CD4-positive, alpha-beta T cell treated with Interleukin-15 for 1 hour (primary cell): ENCODE measurements at places on chromosomes 13 and 19.

DNA sequence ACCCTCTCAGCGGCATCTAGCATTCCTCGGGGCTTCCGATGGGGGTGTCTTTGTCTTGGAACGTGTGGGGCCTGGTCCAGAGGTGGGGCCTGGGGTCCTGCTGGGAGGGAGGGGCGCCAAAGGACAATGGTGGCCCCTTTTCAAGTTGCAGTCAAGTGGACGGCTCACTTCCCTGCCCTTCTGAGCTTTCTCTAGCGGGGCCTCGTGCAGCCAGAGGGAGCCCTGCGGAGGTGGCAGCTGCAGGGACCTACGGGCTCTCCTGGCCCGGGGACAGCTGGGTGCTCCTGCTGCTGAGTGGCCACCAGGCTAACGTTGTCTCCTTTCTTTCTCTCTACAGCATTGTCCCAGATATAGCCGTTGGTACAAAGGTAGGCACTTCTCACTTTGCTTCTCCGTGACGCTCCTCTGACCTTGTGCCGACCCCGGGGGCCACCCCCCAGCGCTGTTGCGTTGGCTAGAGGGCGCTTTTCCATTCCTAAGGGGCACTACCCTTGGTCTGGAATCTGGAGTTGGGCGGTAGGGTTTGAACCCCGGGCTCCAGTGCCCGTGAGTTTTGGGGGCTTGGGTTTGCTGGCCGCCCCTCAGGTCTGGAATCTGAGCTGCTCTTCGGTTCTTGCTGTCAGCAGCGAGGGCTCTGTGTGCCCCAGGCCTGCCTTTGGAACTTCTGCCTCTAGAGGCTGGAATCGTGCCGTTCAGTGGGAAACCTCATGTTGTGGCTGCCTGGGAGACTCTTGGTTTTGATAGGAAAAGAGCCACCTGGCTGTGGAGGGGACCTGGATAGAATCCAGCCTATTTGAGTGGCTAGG lies 2.0 kb downstream of the PTBP1 start:
- no peak for DNase-seq

DNA sequence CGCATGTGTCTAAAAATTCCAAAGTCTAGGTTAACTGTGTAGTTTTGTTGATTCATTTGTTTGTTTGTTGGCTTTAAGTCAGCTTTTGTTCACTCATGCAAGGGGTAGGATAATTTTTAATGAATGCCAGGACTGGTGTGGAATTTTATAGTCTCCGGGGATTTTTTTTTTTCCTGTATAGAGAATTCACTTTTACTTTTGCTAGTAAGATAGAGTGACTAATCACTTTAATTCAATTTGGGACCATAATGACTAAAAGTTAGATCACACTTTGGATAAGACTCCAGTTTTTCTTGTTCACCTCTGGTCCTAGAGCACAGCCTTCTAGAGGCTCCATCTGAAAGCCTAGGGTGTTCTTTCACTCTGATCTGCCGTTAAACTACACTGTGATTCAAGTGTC lies 1690.0 kb downstream of the PCDH9 start:
- no peak for DNase-seq

DNA sequence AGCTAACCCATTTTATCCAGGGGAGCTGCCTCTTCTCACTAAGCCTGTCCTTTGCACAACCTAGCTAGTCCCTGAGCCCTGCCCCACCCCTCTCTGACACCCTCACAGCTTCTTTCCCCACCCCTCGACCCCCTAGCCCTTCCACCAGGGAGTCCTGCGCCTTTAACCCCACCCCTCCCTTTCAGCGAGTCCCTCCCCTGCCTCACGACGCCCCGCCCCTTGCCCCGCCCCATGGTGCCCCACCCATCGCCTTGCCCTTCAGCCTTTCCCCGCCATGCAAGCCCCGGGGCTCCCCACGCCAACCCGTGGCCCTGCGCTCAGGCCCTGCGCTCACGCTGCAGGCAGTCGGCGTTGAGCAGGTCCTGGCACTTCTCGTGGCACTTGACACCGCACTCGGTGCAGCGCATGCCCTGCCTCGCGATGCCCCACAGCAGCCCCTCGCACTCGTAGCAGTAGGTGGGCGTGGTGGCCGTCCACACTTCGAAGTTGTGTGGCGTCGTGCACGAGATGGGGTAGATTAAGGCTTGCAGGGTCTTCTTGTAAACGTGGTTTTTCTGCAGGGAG lies 40.0 kb downstream of the UNC13A start:
- no peak for DNase-seq

DNA sequence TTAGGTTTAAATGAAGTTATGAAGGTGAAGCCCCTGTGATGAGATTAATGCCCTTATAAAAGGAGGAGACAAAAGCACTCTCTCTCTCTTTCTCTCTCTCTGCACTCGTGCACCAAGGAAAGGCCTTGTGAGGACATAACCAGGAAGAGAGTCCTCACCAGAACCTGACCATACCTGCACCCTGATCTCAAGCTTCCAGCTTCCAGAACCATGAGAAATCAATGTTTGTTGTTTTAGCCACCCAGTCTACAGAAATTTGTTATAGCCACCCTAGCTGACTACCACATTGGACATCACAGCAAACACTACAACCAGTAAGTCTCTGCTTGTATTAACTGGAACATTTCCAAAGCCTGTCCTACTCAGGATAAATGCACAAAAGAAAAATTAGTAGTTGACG lies 34.7 kb upstream of the WDFY2 start:
- DNase-seq = no peak

DNA sequence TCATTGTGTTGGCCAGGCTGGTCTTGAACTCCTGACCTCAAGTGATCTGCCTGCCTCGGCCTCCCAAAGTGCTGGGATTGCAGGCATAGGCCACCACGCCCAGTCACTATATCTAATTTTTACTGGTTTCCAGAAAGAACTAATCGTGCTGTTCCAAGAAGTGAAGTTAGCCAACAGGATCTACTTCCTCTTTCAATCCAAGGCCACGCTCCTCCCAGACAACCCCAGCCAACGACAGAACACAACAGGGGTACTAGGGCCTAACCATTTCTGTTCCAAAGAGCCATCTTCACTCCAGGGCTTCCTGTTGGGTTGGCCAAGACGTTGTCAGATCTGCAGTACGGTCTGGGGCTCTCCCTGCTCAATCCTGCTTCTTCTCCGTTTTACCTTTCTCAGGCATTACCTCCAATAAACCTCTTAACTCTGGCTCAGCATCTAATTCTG lies 7.0 kb upstream of the LSM14A start:
- no peak for DNase-seq

GRCh38 chr13:58907347-58907746 lies 1256.4 kb downstream of the DIAPH3 start:
- no peak for DNase-seq

DNA sequence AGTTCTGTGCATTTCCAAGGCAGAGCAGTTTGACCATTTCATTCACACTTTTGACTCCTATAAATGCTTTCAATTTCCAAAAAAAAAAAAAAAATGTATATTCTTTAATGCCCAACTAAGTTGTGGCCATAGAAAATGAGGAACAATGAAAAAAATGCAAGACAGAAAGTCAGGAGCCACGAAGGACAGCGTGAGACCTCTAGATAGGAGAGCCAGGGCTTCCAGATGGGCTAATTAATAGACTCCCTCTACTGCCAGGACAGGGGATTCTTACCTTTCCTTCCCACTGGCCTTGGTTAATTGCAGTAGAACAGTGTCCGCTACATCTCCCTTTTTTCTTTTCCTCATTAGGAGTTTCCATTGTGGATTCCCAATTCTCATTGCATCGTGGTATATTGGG lies 8.6 kb downstream of the FPR3 start:
- no peak for DNase-seq

DNA sequence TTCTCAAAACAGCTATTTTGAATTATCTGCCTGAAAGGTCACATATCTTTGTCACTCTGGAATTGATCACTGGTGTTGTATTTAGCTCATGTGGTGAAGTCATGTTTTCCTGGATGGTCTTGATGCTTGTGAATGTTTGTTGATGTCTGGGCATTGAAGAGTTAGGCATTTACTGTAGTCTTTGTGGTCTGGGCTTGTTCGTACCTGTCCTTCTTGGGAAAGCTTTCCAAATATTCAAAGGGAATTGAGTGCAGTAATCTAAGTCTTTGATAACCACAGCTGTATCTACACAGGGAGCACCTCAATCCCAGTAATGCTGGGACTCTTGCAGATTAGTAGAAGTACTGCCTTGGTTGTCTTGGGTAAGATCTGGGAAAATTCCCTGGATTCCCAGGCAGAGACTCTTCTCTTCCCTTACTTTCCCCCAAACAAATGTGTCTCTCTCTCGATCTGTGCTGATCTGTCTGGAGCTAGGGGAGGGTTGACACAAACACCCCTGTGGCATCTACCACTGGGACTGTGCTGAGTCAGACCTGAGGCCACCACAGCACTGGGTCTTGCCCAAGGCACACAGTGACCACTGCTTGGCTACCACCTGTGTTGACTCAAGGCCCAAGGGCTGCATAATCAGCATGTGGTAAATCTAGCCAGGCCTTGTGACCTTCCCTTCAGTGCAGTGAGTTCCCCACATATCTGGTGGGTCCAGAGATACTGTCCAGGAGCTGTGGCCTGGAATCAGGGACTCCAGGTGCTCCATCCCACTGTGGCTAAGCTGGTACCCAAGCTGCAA lies 5.5 kb upstream of the CYP4F3 start:
- no peak for DNase-seq

GRCh38 chr13:23921451-23921888 lies 24.2 kb upstream of the C1QTNF9B start:
- no peak for DNase-seq

- no peak for DNase-seq
Measured at GRCh38 chr13:51107996-51108395, 3.1 kb downstream of the C13orf42 start.

DNA sequence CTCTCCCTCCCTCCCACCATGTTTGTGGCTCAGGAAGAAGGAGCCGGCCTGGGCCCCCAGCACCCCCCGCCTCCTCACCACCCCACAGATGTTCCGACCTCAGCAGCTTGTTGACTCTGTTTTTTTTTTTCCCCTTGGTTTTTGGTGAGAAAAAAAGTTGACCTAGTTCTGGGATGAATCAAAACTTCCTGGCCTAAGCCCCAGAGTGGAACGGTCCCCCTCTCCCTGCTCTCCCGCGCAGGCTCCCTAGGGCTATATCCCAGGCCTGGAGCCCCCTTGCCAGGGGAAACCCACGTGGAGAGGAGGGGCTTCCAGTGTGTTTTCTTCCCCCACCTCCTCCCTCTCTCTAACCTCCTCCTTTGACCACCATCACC lies 4.0 kb downstream of the COL5A3 start:
- DNase-seq = no peak

- DNase-seq = no peak
Measured at GRCh38 chr13:49419276-49419675, 24.6 kb downstream of the CAB39L start.

- no peak for DNase-seq
Measured at GRCh38 chr13:32889986-32890565, 126.1 kb upstream of the KL start.

GRCh38 chr19:28615966-28616365 lies 597.0 kb downstream of the UQCRFS1 start:
- DNase-seq = no peak

DNA sequence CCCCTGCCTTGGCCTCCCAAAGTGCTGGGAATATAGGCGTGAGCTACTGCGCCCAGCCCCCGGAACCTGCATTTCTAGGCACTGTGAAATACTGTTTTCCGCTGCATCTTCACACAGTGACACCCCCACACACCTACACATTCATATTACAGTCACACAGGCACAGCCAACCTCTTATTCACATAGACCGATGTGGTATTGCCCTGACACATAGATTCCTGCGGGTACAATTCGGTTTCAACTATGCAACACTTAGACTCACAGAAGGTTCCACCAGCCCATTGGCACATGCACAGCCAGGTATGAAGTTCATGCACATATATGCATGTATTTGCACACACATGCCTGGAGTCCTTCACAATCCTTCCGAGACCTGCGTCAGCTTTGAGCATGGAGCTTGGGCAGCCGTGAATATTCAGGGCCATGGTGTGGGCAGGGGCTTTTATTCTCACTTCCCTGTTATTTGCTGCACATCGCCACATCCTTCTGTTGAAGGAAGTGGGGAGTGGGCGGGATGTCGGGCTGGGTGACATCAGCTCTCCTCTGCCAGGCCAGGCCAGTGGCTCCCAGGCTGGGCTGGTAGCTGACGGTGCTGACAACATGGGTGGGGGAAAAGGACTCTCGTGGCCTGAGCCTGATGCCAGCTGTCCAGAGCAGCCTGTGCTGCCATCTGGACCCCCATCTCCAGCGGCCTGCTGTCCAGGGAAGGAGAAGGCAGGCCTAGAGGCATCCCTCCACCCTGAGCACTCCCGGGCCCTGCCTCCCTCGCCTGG lies 5.4 kb upstream of the CDC37 start:
- peak; percentile 77 for DNase-seq

DNA sequence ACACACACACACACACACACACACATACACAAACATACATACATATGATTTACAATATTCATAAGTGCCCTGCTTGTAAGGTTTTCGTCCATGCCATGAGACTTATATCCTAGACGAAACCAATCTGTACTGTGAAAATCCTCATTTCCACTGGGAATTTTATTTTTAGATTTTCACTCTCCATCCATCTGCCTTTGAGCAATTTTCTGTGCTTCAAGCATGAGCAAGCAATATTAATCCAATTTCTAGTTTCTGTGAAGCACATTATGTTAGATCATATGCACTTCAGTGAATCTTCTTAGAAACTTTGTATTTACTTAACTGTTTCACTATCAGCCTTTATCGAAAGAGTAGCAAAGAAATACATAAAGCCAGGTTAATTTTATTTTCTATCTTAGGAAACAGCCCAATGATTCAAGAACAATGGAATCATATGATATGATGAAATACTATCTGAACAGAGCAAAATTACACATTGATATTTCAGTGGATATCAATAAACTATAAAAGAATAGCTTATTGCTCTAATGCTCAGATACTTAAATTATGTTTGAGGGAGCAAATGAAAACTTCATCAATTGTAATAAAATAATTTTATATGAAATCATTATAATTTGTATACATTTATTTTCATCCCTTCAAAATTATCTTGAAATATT lies 1100.7 kb upstream of the MIR17HG start:
- DNase-seq = no peak

GRCh38 chr13:74336546-74336945 lies 202.3 kb upstream of the KLF12 start:
- DNase-seq = no peak

DNA sequence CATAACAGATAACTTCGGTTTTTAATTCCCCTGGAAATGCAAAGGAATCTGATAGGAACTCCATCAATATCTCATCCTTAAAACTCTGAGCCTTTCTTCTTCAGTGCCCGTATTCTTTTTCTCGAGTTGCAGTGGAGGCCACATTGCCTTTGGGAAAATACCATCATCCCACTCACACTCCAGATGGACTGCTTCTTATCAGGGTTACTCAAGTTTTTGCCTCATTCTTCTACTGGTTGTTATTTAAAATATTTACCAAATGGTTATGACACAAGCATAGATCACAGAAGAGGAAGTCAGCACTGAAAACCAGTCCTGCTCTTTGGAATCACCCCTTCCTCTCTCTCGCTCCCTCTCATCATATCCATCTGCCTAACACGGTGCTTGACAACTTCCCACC lies 1020.5 kb upstream of the SLC10A2 start:
- no peak for DNase-seq

GRCh38 chr13:39525506-39525905 lies 77.5 kb downstream of the LHFPL6 start:
- DNase-seq = no peak

GRCh38 chr13:109740121-109740520 lies 46.3 kb downstream of the IRS2 start:
- DNase-seq = no peak
